CD4-positive, alpha-beta T cell treated with Interleukin-10 for 1 hour (primary cell): ENCODE measurements at places on chromosomes 4 and X.

GRCh38 chr4:185210102-185210981 is 944 bp downstream of the SNX25 start:
- DNase-seq = peak; percentile 49

GRCh38 chr4:57104706-57105560 is 5.3 kb downstream of the IGFBP7 start:
- DNase-seq = no peak

GRCh38 chr4:171561419-171561818 is 251.8 kb upstream of the GALNTL6 start:
- no peak for DNase-seq

- peak; percentile 26 for DNase-seq
Measured at GRCh38 chr4:10160281-10160856, 43.8 kb upstream of the WDR1 start.

DNA sequence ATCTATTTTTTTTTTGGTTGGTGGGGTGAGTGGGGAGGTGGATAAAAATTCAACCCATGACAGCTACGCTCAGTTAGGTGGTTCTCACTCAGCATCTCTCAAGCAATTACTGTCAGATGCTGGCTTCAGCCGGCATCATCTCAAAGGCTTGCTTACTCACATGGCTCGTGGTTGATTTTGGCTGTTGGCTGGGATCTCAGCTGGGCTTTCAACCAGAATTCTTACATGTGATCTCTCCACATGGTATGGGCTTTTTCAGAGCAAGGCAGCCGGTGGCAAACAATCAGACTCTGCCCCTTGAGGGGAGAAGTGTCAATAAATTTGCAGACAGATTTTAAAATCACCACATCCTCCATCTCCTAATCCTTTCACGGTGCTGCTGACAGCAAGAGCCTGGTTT is 47.2 kb downstream of the SLC34A2 start:
- no peak for DNase-seq

DNA sequence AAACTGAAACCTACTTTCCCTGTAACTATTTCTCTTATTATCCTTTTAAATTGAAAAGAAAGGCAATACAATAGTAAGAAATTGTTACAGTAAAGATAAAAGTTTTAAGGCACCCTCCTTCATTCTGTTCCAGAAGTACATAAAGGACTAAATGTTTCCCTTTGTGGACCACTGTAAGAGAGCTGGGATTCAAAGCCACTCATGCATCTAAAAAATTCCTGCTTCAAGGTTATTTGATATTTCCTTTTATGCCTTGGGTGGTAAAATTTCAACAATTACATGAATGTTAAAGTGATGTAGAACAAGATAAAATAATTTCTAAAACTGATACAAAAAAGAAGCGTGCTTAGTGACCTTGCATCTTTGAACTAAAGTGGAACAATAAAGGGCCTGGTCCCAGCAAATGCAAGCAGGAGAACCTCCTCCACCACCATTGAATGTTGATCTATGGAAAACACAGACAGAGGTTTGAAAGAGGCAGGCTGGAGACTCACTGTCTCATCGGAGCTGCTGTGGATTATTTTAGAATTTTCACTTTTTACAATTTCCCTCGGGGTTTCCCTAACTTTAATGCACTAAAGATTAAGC is 42.3 kb upstream of the PRSS12 start:
- DNase-seq = no peak

GRCh38 chr4:176794651-176795050 is 1.9 kb upstream of the VEGFC start:
- DNase-seq = no peak

DNA sequence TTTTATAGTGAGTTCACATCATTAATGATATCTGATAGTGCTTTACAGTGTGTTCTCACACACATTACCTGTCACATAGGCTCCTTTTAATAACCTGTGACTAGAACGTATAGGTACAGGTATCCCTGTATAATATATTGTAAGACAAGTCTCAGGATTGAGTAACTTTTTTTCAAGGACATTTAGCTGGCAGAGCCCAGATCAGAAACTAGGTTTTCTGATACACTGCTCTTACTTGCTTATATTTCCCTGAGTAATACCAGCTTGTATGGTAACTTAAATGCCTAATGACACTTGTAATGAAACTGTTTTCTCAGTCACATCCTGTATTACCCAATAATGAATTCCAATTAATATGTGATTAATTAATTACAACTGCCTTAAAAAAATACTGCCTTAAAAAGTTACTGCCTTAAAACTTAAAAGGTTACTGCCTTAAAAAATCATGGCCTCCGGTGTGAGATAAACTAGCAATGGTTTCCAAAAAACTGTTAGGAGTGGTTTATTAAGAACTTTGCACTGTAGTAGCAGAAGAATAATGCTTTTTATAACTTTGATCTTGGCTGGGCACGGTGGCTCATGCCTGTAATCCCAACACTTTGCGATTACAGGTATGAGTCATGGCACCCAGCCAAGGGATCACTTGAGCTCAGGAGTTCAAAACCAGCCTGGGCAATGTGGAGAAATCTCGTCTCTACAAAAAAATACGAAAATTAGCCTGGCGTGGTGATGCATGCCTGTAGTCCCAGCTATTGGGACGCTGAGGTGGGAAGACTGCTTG is 11.9 kb downstream of the COPS4 start:
- DNase-seq = no peak

GRCh38 chrX:68139791-68140190 is 293.5 kb downstream of the OPHN1 start:
- no peak for DNase-seq

DNA sequence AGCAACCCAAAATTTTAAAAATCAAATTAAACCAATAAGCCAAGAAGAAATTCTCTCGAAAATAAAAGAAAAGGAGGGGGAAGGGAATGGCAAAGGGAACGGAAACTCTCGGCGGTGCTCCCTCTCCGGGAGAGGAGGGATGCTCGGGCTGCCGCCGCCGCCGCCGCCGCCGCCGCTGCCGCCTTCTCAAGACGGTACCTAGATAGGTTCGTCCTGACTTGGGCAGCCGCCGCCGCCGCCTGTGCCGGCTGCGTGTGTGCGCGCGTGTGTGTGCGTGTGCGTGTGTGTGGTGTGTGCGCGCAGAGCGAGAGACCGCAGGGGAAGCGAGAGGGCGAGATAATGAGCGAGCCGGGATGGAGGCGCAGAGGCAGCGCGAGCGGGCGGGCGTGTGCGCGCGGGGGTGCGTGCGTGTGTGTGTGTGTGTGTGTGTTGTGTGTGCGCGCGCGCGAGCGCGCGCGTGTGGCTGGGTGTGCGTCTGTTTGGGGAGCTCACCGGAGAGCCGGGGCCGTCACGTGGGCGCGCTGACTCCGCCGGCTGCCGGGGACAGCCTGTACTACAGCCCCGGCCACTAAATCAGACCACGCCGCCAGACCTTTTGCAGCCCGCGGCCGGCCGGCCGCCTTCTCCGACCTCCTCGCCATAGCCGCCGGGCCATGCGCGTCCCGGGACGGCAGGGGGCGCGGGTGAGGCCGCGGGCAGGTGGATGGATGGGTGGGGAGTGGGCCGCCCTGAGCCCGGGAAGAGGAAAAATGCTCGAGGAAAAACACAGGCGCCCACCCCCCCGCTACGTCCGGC is 111.6 kb downstream of the DHX15 start:
- DNase-seq = peak; percentile 74

DNA sequence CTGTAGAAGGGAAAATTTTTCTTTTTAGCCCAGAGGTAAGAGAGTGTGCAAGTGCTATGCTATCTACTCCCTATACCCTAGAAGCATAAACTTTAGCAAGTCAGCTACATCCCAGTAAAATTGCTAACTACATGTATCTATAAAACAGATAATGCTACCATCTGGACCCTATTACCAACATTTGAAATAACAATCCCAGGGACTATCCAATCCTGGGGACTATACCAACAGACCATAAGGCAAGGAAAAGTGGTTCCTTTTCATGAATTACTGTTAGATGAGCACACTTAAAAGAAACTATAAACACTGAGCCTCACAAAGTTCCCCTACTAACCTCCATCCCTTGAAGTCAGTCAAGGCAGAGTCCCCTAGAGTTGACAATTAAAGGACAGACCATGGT is 213.6 kb upstream of the VEGFC start:
- DNase-seq = no peak

GRCh38 chrX:65581661-65582339 is 47.2 kb upstream of the LAS1L start:
- peak; percentile 69 for DNase-seq

- DNase-seq = peak; percentile 31
Measured at GRCh38 chr4:152643153-152644035, 36.4 kb downstream of the TMEM154 start.

GRCh38 chr4:1053080-1053661 is 41.7 kb downstream of the FGFRL1 start:
- no peak for DNase-seq

DNA sequence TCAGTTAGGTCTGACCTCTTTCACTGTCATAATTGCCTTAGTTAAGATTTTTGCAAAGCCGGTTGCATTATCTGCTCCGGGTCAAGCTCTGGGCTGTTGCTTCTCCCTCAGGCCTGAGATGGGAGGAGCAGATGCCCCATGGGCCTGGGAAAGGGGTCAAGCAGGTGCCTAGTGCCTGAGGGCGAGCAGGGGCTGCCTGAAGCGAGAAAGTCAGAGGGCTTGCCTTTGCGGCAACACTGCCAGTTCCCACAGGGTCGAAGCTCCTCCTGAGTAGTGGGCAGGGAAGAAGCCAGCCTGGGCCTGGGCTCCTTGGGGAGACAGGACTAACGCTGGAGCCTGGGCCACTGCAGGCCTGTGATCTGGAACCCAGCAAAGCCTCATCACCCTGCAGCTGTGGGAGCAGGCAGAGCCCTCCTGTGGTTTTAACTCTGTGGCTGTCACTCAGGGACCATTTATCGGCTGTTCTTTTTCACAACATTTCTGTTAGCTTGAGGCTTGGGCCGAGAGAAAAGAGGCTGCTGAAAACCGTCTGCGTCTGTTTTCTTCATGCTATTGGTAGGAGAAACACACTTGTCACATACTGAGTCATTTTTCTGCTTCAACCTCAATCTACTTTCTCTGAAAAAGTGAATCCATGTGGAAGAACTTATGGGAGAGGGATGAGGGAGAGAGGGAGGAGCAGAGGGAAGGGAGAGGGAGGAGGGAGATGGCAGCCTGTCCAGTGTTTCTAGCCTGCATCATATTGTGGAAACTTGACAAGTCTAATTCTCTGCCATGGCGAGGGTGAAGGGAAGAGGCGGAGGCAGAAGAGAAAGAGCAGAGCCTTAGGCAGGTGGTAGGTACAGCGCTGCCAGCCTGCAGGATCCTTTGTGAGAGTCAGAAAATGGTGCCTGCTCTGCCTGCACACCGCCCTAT is 68.4 kb downstream of the RHOH start:
- DNase-seq = peak; percentile 74

DNA sequence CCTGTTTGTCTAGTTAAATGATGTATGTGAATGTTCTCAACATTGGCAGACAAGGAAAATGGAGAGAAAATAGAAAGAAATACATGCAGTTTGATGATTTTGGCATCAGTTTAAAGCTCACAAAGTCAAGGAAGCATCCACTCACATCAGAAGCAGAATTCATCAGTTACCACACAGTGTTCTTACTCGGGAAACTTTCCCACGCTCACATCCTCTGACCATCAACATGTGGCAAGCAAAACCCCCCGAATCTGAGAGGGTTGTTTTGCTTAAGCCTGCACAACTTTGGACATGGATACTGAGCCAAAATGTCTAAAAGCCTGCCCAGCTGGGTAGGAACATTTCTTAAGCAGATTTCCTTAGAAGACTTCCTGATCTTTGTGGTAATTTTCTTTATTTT is 407.6 kb downstream of the ANKRD50 start:
- DNase-seq = no peak
